ENCODE measurements at places on chromosomes 12 and 14. TPM values are rescaled to one million over a fixed set of nuclear protein-coding genes. Genes with fewer than 3 reads are reported as not detected.

GRCh38 chr12:100826323-100826722, 31.7 kb downstream of the ANO4 start:
- DNase-seq, result no peak

- peak; percentile 39 for DNase-seq
These were observed 278.3 kb downstream of the DPF3 start for GRCh38 chr14:72615451-72616121.

DNA sequence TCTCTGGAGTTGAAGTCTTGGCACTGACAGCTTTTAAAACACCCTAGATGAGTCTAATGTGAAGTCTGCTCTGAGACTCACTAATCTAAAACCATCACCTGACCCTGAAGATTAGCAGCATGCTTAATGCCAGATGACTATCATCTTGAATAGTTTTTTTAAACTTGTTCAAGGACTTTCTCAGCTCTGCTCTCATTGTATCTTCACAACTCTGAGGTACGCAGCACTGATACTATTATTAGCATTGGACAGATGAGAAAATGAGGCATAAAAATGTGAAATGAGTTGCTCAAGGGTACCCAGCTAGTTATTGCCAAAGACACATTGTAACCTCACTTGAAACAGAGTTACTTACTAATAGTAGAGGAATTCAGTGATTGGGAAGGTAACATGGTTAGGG, 4.8 kb downstream of the SLC38A1 start:
- DNase-seq, result no peak

DNA sequence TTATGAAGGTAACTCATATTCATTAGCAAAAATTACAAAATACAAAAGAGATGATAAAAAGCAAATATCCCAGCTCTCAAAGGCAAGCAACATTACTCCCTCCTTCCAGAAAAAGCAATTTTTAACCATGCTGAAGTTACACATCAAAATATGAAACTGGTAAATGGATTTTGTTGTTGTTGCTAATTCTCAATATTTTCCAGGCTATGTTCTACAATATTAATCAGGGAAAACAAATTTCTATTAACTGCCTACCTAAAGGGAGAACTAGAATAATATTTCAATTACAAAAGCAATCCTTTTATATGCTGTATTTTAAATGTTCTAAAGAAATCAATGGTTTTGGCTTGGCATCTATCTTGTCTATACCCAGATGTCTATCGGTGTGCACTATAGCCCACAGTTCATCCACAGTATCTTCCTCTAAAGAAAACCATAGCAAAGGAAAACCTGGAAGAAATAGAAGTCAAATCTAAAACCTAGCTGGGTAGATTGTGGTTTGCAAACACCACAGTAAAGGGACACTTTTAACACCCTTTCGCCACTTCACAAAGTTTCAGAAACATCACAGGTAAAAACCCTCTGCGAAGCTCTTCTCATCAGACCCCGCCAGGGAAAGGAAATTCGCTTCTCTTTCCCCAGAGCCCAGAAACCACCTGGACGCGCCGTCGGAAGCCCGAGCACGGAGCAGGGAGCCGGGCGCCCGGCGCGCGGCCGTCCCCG, 32.0 kb downstream of the TC2N start:
- DNase-seq, result no peak

The RIN3 gene
- 1.4 TPM for total RNA-seq

DNA sequence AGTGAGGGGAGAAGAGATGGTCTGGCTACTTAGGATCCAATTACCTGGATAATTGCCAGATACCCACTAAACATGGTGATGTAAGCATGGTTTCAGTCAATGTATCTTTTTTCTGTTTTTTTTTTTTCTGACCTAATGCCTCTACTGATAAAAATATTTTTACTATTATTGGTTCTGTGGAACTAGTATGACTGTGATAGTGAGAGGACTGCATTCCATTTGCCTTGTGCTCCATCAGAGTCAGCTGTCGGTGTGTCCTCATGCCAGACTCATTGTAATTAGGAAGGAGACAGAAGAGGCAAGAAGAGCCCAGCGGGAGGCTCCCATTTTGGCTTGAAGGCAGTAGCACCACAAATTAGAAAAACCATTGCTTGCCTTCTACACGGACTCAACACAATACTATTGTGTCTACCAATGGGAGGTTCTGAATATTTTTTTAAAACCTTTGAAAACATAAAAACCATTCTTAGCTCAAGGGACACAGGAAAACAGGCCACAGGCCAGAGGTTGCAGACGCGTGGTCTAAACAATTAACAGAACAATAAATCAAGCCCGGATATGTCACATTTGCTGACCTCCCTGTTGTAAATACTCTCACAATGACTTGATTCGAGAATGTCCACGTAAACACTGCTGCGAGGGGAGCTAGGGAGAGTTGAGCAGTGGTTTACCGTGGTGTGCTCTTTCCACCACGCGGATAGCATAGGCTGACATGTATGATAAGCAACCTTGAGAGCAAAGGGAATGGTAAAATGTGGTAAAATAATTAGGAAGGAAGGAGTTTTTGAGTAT, 13.5 kb upstream of the DCP1B start:
- no peak for DNase-seq

The CCDC38 gene
- 0.16 TPM for total RNA-seq

Measured in occipital lobe (tissue), 3 donors.